ENCODE measurements at places on chromosomes 1 and 21.

GRCh38 chr1:102628109-102628613, 480.2 kb downstream of the COL11A1 start:
- no peak for DNase-seq

- DNase-seq = no peak
These were observed 7.8 kb downstream of the ITLN1 start for GRCh38 chr1:160877221-160877620.

GRCh38 chr1:227603327-227603726, 40.0 kb downstream of the ZNF678 start:
- DNase-seq = no peak

- no peak for DNase-seq
These were observed 400.5 kb downstream of the GPATCH2 start for GRCh38 chr1:217230412-217230811.

DNA sequence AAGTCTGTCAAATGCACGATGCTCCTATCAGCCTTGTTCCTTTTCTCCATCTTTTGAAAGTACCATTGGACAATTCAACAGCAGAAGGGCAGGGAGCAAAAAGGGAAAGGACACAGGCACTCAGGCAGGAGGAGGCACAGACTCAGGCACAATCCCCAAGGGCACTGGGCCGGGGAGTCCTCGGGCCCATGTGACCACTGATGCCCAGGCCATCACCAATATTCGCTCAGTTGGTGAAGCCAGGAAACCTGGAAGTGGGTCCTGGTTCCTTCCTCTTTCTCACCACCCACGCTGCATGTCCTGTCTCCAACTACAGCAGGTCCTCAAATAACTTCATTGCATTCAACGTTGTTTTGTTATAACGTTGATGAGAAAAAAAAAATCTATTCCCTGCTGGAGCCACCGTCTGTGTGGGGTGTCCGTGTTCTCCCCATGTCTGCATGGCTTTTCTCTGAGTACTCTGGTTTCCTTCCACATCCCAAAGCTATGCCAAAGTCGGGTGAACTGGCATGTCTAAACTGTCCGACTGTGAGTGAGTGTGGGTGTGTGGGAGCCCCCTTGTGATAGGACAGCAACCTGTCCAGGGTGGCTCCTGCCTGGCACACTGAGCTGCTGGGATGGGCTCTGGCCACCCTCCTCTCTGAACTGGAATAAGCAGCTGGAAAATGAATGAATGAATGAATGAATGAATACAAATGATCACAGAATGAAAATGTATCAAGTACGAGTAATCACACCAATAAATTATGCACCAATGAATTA, 12.5 kb downstream of the NID1 start:
- no peak for DNase-seq

DNA sequence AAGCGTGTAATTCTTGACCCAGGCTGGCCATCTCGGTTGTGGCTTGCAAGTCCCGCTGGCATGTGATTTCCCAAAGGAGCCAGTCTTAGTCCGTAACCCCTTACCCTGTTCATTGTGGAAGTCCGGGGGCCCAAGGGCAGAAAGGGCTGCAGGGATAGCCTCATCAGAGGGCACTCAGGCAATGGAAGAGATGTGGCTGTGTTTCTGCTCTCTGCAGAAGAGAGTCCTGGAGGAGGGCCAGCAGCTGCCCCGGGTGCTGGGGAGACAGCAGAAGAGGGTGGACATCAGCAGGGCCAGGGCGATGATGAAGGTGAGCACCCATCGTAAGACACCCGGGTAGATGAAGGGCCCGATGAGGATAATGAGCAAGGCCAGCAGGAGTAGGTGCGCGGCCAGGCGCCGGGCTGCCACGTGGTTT, 830 bp downstream of the RNF186 start:
- no peak for DNase-seq

DNA sequence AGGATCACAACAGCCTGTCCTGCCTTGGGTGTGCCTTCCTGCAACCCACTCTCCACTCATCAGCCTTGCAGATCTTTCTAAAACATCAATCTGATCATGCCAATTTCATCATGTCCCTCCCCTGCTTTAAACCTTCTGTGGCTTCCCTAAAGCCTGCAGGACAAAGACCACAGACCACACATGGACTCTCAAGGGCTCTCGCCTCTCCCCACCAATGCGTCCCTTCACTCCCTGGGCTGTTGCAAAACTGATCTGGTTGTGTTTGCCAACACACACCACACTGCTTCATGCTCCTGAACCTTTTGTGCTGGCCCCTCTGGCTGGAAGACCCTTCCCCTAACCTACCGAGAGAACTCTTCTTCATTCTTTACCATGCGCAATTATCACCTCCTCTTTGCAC, 72.4 kb downstream of the ITPKB start:
- DNase-seq = no peak

DNA sequence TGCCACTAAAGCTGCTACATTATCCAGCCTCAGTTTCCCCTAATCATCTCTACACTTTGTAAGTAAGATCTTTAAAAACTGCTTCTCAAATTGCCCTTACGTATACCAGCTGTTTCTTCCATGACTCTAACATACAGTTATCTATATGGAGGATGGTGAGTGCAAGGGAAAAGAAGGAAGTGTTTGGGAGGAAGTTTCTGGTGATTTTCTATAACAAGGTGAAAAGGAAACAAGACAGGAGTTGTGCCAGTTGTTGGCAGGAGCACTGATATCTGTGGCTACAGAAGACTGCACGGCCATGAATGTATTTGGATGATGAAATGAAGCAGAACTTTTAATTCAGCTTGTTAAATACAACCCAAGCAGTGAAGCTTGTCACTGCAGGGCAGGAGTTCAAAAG, 32.3 kb upstream of the NHLH2 start:
- no peak for DNase-seq

- DNase-seq = no peak
These were observed 102.0 kb upstream of the RUNX3 start for GRCh38 chr1:25031966-25032667.

DNA sequence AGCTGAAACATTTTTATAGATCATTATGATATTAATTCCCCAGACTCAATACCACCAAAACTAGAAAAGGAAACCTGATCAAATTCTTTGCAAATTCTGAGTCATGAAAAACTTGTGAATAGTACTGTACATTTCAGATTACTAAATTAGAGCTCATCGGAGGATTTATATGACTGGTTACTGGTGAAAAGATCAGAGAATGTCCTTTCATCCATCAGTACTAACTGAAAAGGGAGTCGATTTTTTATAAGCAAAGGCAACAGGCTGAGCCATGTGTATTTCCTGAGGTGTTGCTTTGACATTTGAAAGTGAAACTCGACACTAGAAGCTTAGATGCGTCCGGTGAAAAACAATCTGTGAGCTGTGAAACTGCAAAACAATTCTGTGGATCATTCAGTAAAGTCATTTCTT, 155.7 kb downstream of the TNFSF18 start:
- DNase-seq = no peak

- DNase-seq = no peak
These were observed 647.3 kb upstream of the ADAMTS5 start for GRCh38 chr21:27614231-27614630.

GRCh38 chr1:229273507-229274232, 2.8 kb downstream of the RAB4A start:
- peak; percentile 32 for DNase-seq

- no peak for DNase-seq
These were observed 4.4 kb downstream of the ATP1B1 start for GRCh38 chr1:169110689-169111447.

DNA sequence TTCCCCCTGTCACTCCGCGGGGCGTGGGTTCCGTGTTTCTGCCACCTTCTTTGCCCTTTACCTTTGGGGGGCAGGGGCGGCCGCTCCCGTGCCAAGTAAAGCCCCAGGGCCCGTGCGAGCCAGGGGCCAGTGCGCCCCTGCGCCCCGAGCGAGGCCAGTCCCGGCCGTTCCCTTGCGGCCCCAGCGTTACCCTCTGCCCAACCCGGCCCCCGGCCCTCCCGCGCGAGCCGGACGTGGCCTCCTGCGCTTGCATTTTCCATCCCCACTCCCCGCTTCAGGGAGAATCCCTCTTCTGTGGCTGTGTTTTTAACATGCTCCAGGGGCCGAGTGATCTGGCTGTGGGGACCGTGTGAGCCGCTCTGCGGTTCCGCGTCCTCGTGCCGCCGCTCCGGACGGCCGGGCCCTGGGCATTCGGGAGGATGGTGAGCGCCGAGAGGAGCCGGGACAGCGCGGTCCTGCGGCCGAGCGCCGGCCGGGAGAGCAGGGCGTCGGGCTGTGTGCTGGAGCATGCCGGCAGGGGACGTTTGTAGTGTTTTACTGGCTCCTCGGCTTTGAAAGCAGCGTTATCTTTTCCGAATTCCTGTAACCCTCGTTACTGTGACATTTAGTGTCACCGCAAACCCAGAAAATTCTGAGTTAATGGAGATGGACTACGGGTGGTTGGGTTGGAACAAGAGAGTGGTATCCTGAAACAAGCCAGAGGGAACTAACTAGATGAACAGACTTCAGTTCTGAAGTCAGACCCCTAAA, 1.0 kb downstream of the GALNT2 start:
- peak; percentile 70 for DNase-seq

DNA sequence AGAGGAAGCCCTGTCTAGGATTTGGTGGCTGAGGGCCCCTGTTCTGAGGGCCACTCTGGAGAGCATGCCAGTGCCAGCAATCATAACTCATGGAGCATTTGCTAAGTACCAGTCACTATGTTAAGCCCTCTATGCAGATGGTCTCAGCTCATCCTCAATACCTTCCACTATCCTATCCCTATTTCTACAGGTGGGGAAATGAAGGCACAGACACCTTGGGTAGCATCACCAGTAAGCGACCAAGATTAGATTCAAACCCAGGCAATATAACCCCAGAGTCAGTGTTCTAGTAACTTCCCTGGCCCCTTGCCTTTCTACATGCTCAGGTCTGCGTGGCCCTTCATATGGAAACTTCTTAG, 7.9 kb upstream of the NBPF1 start:
- DNase-seq = no peak

GRCh38 chr1:17682400-17682799, 72.7 kb upstream of the ACTL8 start:
- no peak for DNase-seq

DNA sequence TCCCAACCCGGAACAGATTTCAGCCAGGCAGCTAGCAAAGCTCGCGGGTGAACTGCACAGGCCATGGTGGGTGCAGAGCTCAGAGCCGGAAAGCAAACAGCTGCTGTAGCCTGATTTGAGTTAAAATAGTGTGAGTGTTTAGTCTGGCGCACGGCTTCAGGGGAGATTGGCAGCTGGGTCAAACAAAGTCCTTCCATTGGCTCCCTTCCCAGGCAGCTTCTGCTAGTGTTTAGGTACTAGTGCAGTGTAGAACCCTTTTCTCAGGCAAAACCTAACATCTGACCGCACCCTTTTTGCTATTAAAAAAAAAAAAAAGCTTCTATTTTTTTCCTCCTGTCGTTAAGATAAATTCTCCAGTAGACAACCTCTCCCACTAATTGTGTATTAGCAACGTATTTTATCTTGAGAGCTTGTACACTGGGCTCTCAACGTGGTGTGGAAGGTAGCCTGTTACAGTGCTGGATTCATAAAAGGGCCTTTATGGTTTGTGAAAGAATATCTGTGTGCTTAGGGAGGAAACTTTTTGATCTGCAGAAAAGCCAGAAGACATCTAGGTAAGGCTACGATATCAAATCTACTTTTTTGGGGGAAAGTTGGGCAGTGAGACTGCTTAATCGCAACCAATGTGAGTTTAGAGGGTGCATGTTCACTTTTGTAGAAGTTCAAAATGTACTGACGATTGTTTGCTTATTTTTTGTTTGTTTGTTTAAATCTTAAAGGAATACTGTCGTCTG, 689.6 kb downstream of the USP25 start:
- DNase-seq = peak; percentile 9

DNA sequence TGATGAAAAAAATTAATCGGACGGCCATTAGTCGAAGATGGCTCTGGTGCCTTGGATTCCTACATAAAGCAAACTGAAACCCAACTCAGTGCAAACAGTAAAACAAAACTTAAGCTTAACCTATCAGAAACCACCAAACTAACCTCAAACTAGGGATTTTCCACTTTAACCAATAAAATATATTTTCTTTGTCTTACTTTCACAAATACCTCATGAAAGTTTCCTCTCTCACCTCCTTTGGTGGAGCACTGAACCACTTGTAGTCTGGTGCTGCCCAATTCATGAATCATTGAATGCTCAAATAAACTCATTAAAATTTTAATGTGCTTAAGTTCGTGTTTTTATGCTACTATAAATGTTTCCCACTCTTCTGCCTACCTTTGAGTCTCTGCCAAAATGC, 7.0 kb downstream of the ADORA3 start:
- DNase-seq = no peak

GRCh38 chr1:72283307-72284083, 1.2 kb upstream of the NEGR1 start:
- DNase-seq = peak; percentile 72

- DNase-seq = no peak
These were observed 8.7 kb downstream of the C1orf174 start for GRCh38 chr1:3891329-3891865.

GRCh38 chr1:45543581-45544417, 6.8 kb upstream of the AKR1A1 start:
- peak; percentile 81 for DNase-seq

DNA sequence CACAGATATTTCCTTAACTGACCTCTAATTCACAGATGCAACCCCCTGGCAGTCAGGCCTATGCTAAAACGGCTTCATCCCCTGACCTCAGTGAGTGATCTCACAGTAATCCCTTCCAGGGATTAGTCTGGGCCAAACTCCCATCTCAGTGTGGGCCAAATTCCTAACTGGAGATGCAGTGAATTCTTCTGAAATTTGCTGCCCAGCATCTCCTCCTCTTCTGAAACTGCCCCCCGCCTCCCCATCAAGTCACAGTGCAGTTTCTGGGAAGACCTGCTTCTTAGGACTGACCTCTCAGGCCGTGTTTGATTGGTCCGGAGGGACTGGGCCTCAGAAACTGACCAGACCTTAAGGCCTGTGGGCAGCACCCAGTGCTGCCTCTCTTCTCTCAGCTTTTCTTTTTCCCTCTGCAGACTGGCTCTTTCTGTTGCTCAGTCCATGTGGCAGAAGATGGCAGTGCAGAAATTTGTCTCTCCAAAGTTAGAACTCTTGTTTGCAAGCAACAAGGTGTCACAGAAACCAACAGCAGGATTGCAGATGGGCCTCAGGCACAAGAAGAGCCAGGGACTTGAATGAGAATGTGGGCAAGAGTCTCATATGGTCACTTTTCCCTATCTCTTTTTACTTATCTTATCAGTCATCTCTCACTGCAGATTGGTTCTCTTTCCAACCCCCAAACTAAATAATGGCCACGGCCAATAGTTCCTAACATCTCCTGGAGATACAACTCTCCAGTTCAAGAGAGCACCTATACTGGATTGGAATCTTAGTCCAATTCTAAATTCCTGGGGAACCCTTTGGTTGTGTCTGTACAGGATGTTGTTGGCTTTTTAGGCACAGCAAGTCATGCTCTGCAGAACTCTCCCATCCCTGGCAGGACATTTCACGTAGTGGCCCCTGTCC, 95.5 kb upstream of the RALGPS2 start:
- DNase-seq = no peak

DNA sequence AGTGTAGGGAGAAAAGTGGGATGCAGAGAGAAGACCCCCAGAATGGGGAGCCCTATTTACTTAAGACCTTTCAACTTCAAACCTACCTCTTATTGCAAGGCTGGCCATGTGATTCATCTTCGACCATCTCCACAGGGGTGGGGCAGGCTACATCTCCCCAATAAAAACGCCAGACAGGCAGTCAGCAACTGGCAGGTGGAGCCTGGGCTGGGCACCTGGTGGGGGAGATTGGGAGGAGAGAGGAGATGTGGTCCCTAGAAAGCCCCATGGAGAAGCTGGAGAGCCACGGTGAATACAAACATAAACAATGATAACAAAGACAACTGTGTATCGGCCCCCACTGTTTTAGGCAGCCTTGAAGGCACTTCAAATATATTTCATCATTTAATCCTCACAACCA, 336.7 kb upstream of the PROX1 start:
- DNase-seq = no peak

Data from large intestine (tissue), 12 donors.